ENCODE measurements at places on chromosomes 13 and 19.

GRCh38 chr13:100525453-100526317, 62.9 kb downstream of the GGACT start:
- DNase-seq = no peak

- DNase-seq = no peak
Observed at GRCh38 chr19:40298026-40298425, 12.9 kb upstream of the AKT2 start.

- DNase-seq = no peak
Observed at GRCh38 chr13:53398051-53398450, 369.4 kb downstream of the OLFM4 start.

- DNase-seq = no peak
Observed at GRCh38 chr19:18319591-18320135, 3.2 kb downstream of the LSM4 start.

DNA sequence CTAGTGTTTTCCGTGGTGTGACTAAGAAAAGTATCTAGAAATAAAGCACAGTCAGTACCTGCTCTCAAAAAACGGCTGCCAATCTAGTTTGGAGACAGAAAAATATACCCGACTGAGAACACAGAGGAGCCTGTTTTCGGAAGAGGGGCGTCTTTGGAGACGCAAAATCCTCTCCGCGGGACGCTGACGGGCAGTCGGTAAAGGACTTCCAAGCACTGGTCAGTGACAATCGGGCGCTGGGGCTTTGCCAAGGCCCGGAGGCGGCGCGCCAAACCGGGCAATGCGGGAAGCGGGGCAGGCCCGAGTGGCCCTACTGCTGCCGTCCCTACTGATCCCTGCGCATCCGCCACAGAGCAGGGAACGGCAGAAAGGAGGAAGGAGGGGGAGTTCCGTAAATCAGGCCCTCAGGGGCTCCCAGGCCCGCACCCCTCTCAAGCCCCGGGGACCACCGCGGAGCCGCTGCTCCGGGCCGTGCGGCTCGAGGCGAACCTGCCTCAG, 588 bp upstream of the DPY19L3 start:
- DNase-seq = no peak

- peak; percentile 43 for DNase-seq
Observed at GRCh38 chr13:97975848-97976609, 22.6 kb downstream of the IPO5 start.

GRCh38 chr19:19372656-19373416, 32.6 kb upstream of the GATAD2A start:
- no peak for DNase-seq

DNA sequence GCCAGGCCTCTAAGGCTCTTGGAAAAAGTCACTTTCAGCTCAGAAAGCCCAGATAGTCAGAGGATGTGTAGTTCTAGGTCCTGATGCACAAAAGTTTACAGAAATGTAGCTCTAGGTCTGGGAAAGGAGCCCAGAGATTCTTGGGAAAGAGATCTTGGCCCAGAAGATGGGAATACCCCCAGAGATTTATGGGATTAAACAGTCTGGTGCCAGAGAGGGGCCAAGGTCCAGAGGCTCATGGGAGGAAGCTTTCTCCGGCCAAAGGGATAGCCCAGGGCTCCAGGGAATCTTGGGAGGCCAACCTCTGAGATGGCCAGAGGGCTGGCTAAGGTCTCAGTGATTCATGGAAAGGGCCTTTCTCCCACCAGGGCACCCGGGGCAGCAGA, 15.2 kb downstream of the BCAT2 start:
- no peak for DNase-seq

DNA sequence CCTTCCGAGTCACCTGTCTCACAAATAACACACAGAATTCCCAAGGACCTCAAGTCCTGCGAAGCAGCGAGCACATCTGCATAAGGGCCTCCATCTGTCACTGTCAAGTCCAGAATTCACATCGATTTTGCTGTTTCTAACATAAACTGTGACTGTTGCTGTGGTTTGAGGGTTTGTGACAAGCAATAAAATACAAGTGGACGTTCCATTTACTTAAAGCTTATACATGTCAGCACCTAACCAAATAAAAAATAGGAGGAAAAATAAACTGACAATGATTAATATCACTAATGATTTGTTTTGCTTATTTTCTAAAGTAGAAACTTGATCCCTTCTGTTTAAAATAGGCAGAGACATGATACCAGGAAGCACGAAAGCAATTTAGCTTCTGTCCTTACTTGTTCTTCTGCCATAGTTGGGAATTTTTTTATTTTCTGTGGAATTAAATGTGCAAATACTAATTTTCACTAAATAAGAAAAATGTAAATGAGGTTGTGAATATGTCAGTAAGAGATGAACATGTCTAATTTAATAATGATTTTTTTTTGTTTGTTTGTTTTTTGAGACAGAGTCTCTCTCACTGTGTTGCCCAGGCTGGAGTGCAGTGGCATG, 279.1 kb downstream of the FGF9 start:
- DNase-seq = no peak

Measured in cortex of kidney (tissue), 1 donor.